ENCODE measurements at places on chromosomes 2 and 18.
A peak's percentile ranks its signal among the peaks of the same experiment; 100 is the strongest.

DNA sequence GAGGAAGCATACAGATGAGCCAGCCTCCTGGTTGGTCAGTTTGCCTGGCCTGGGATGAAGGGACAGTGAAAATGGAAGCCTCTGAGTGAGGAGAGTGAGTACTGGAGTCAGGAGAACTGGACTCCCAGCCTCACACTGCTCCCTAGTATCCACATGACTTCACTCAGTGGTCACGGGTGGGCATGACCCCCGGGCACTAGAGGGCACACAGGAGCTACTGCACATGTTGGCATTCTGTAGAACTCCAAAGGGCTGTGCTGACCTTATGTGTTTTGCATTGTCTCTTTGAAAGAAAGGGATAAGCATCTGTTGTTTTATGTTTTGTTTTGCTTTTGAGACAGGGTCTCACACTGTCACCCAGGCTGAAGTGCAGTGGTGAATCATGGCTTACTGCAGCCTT is 23.7 kb downstream of the NCAPH start:
- DNase-seq: no peak

DNA sequence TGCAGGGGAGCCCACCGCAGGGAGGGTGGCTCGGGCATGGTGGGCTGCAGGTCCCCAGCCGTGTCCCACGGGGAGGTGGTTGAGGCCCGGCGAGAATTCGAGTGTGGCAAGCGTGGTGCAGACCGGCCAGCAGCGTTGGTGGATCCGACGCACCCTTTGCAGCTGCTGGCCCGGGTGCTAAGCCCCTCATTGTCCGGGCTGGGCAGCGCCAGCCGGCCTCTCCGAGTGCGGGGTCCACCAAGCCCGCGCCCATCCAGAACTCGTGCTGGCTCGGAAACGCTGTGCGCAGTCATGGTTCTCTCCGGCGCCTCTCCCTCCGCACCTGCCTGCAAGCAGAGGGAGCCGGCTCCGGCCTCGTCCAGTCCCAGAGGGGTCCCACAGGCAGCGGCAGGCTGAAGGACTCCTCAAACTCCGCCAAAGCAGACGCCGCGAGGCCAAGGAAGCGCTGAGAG is 177.0 kb upstream of the SLC35G4 start:
- DNase-seq: no peak

- DNase-seq: no peak
Measured at GRCh38 chr18:9215221-9215933, 78.8 kb downstream of the ANKRD12 start.

GRCh38 chr2:45826884-45827635 is 175.6 kb downstream of the PRKCE start:
- DNase-seq: no peak

DNA sequence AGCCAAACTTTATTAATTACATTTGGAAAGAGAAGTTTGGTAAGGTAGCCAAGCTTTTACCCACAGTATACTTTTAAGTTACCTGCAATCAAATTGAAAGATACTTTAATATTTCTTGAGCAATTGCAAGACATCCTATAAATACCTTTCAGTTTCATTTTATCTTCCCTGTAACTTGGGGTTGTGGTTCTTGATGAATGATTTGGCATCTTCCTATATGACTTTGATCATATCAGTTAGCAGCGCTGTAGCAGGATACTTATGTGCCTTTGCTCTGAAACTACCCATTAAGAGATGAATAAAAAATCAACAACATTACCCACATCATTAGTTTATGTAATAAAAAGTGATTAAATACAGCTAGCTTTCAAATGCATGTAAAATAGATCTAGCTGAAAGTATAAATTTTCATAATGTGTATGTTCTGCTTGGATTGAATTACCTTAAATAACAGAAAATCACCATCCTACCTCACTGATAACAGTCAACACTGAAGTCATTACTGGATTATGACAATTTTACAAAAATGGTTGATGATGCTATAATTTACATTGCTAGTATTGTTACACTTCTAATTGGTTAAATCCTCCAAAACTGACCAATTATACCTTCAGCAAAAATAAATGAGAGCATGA is 50.4 kb downstream of the MMADHC start:
- DNase-seq: no peak

GRCh38 chr2:17813742-17814473 is 2.4 kb upstream of the MSGN1 start:
- DNase-seq: no peak

DNA sequence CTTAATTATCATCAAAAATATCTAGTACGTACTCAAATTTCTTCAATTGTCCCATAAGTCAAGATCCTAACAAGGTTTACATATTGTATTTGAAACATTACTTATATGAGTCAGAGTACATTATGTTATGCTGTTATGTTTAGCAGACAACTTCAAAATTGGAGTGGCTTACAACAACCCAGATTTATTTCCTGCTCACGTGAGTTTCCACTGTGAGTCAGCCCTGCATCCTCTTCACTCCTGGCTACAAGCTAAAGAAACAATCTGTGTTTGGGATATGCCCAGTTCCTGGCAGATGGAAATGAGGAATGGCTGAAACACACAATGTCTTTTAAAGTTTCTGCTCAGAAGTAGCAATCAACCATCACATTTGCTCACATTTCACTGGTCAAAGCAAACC is 31.5 kb upstream of the TANC1 start:
- no peak for DNase-seq

- no peak for DNase-seq
Measured at GRCh38 chr18:23422751-23423418, 30.2 kb upstream of the RIOK3 start.

GRCh38 chr2:1867141-1867540 is 122.8 kb upstream of the PXDN start:
- no peak for DNase-seq

- no peak for DNase-seq
Measured at GRCh38 chr18:24068945-24069693, 54.6 kb downstream of the TTC39C start.

DNA sequence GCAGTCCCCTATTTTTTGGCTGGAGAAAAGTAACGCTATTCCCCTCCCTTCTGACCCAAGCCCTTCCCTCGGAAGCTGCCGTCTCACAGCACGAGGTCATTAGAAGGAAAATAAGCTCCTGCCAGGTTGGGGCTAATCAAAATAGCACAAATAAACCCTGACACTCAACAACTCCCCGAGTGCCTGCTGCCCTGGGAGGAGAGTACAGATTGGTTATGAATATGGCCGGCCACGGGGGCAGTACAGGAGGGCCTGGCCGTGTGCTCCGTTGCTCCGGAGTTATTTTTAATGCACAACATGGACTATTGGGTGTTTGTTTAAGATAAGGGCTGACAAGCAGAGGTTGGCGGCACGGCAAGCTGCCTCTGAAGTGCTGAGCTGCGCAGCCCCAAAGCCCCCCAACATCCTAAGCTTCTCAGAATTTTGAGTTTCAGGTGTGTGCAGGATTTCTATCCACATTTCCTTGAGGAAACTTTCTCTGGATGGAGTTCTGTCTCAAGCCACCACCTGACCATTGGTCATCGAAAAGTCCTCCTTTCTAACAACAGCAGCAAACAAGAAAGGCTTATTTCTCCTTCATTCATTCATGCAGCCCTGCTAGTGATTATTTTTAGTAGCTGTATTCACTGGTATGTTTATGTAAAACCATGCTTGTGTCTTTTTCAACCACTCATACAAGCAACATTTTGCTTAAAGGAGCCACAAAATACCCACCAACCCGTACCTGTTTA is 58.7 kb downstream of the PAX3 start:
- no peak for DNase-seq

DNA sequence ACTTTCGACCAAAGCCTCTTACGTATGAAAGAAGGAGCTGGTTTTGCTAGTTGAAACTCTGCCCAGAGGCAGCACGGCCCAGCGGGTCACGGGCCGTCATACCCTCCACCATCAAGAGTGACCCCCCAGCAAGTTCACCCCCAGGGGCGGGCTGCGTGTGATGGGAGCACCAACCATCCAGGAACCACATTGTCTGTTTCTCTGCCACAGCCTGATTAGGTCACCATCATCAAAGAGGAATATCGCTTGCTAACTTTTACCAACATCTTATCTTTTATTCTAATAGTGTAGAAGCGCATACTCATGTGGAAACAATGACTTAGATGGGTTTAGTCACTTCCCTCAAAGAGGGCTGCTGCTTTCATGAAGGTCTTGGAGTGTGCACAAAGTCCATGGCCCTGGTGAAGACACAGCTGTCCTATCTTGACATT is 116.6 kb upstream of the SMIM21 start:
- no peak for DNase-seq

DNA sequence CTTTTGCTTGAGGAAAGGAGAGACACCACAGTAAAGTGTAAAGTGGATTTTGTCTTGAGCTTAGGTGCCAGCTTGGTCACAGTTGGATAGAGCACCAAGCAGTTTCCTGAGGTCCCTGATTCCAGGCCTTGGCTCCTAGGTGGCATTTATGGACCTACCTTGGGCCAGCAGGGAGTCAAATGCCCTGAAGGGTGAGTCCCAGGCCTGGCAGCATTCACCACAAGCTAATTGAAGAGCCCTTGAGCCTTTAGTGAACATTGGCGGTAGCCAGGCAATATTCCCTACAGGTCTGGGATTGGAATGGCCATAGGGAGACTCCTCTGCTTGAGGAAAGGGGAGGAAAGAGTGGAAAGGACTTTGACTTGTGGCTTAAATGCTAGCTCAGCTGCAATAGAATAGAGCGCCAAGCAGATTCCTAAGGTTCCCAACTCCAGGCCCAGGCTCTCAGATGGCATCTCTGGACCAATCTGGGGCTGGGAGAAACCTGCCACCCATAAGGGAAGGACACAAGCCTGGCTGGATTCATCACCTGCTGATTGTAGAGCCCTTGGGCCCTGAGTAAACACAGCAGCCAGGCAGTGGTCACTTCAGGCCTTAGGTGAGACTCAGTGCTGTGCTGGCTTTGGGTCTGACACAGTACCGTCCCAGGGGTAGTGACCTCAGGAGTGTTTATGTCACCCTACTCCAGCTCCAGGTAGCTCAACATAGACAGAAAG is 137.5 kb upstream of the OTOS start:
- no peak for DNase-seq

GRCh38 chr2:228131833-228132232 is 49.7 kb downstream of the SPHKAP start:
- DNase-seq: no peak

DNA sequence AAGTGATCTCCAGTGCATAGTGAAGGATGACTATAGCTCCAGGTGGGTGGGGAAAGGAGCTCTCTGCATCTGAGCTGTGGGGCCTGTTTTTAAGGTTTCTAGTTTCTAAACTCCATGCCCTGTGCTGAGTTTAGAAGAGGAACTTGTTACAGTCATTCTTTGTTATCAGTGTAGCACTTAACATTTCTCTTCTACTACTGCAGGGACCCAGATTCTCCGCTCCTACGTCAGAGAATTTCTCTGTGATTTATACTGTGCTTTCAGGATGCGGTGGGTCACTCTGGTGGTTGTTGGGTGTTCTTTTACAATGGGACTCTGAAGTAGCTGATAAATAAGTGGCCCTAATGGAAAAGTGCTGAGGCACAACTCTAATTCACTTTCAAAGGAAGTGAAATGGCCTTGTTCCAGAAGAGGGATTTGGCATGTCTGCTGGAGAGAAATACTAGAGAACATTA is 122.0 kb downstream of the WDSUB1 start:
- no peak for DNase-seq

GRCh38 chr2:69134306-69134945 is 121.4 kb downstream of the ANTXR1 start:
- DNase-seq: no peak

GRCh38 chr2:52976143-52976949 is 791.3 kb upstream of the CHAC2 start:
- DNase-seq: no peak

DNA sequence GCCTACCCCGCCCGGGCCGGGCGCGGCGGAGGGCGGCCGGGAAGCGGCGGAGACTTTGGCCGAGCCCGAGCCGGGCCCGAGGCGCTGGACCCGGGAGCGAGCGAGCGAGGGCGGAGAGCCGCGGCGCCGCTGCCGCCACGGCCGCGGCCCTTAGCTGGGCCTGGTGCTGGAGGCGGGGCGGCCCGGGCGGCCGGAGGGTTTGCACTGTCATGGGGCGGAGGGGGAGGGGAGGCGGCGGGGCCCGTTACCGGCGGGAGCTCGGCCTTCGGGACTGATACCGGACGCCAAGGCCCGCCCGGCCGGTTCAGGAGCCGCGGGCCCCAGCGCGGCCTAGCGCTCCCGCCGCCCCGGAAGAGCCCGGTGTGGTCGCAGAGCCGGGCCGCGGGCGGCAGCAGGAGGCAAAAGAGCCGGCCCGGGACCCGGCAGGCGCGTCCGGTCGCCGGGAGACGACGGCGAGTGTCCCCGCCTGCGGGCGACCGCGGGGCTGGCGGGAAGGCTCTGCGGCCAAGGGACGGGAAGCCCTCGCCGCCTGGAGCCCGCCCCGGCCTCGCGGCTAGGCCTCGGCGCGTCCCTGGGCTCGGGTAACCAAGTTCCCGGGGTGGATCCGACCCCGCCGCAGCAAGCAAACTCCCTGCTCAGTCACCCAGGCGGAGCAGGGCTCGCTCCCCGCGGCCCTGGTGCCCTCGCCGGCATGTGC is 697 bp downstream of the KCMF1 start:
- peak; percentile 46 for DNase-seq

- no peak for DNase-seq
Measured at GRCh38 chr2:241867776-241868420, 1.6 kb upstream of the RTP5 start.

DNA sequence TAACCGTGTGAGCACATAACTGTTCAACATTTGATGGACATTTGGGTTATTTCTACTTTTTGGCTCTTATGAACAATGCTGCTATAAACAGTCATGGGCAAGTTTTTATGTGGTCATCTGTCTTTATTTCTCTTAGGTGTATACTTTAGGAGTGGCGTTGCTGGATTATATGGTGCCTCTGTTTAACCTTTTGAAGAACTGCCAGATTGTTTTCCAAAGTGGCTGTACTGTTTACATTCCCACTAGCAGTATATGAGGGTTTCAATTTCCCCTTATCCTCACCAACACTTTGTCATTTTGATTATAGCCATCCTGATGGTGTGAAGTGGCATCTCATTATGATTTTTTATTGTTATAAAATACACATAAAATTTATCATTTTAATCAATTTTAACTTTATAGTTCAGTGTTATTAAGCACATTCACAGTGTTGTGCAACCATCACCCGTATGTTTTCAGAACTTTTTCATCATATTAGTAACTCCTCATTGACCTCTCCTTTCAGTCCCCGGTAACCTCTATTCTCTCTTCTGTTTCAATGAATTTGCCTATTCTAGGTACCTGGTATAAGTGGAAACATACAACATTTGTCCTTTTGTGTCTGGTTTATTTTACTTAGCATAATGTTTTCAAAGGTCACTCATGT is 55.4 kb downstream of the EML4 start:
- DNase-seq: no peak

DNA sequence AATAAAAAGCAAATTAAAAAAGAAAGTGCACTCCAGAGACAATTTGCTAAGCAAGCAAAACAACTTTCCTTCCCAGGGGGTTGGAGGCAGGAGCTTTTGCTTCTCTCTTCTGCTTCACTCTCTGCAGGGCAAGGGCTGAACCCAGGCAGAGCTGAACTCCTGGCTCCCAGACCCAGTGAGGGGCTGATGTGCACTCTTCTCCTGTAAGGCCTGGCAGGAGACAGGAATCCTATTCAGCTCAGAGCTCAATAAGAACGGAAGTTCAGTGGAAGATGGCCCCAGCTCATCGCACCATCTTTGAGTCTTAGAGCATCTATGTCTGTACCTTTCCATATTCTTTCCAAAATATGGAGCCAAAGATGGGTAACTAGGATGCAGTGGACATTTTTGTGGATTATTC is 29.1 kb downstream of the CIB4 start:
- DNase-seq: no peak

Measured in stimulated activated CD4-positive, alpha-beta T cell treated with anti-CD3 and anti-CD28 coated beads, Interleukin-1b, Interleukin-23, amount 100 ng/mL, for 1 hour (primary cell).